Vein endothelial cell (primary cell): ENCODE measurements at places on chromosomes 7 and 10. TPM values are rescaled to one million over a fixed set of nuclear protein-coding genes. Genes with fewer than 3 reads are reported as not detected.

Gene CYP2E1
- total RNA-seq: 0.76 and 1.3 TPM in 2 replicates

Gene FAM25G
- not detected in 2 replicates for total RNA-seq

Gene HOXA1
- 0.96 and 1.6 TPM in 2 replicates for total RNA-seq

Gene PRKG1
- total RNA-seq: 1.2 and 2.0 TPM in 2 replicates

Gene CTTNBP2
- not detected in 2 replicates for total RNA-seq

Gene SPDYE2
- total RNA-seq: not detected in 2 replicates

Gene PLAC9
- total RNA-seq: 2.3 and 2.5 TPM in 2 replicates

Gene PTPRZ1
- not detected in 2 replicates for total RNA-seq

Gene TET1
- 0.96 and 1.3 TPM in 2 replicates for total RNA-seq

Gene C10orf53
- total RNA-seq: not detected in 2 replicates

Gene AKR1B15
- total RNA-seq: not detected in 2 replicates

Gene GTF2IRD1
- total RNA-seq: 9.6 and 12.4 TPM in 2 replicates

Gene LRIT1
- not detected in 2 replicates for total RNA-seq

Gene NRAP
- not detected in 2 replicates for total RNA-seq

Gene SLC13A1
- total RNA-seq: not detected in 2 replicates

Gene LRRN3
- total RNA-seq: under 0.01 TPM in 1 of 2 replicates, not detected in the other

Gene GIMAP1
- total RNA-seq: 13.8 and 14.4 TPM in 2 replicates

Gene SLC26A5
- total RNA-seq: 0.33 and 0.38 TPM in 2 replicates

Gene SCART1
- total RNA-seq: 1.3 and 1.6 TPM in 2 replicates

Gene TNS3
- 16.0 and 19.6 TPM in 2 replicates for total RNA-seq

Gene GSTO2
- total RNA-seq: 0.33 and 0.57 TPM in 2 replicates

Gene URGCP
- 21.9 TPM in 2 replicates for total RNA-seq

Gene NME8
- total RNA-seq: not detected in 2 replicates

Gene SEMA3D
- total RNA-seq: 0.57 and 0.98 TPM in 2 replicates

Gene KLLN
- 0.33 and 0.57 TPM in 2 replicates for total RNA-seq

Gene TMEM140
- 24.9 and 28.7 TPM in 2 replicates for total RNA-seq

Gene CARD11
- total RNA-seq: 3.5 and 20.3 TPM in 2 replicates

Gene TLL2
- 0.10 TPM in 1 of 2 replicates, not detected in the other for total RNA-seq

Gene FGL2
- under 0.01 TPM in 1 of 2 replicates, not detected in the other for total RNA-seq

Gene TFR2
- total RNA-seq: under 0.01 and 0.38 TPM in 2 replicates

Gene CLDN3
- total RNA-seq: 0.98 TPM in 1 of 2 replicates, not detected in the other

Gene UNC5B
- total RNA-seq: 9.8 and 14.0 TPM in 2 replicates

Gene UPK3B
- total RNA-seq: not detected in 2 replicates

Gene TMEM196
- total RNA-seq: not detected in 2 replicates

Gene KIAA1549
- 3.9 and 5.0 TPM in 2 replicates for total RNA-seq

Gene ADAM12
- 0.65 and 1.1 TPM in 2 replicates for total RNA-seq

Gene THNSL1
- total RNA-seq: 2.0 and 2.5 TPM in 2 replicates

Gene GPR85
- 0.98 and 2.8 TPM in 2 replicates for total RNA-seq

Gene TMEM236
- 0.10 and 0.33 TPM in 2 replicates for total RNA-seq

Gene HYAL4
- 0.86 and 0.98 TPM in 2 replicates for total RNA-seq

Gene CD36
- total RNA-seq: 4.9 and 12.4 TPM in 2 replicates

Gene NUTM2E
- 0.38 TPM in 1 of 2 replicates, not detected in the other for total RNA-seq

Gene RTKN2
- 0.33 and 1.1 TPM in 2 replicates for total RNA-seq

Gene STX1A
- total RNA-seq: 14.0 and 17.9 TPM in 2 replicates

Gene MUC3A
- total RNA-seq: under 0.01 TPM in 1 of 2 replicates, not detected in the other

Gene CUBN
- 7.1 and 11.8 TPM in 2 replicates for total RNA-seq

Gene SFMBT2
- 0.98 and 2.9 TPM in 2 replicates for total RNA-seq

Gene EVX1
- not detected in 2 replicates for total RNA-seq

Gene CAMK2B
- 0.57 and 0.65 TPM in 2 replicates for total RNA-seq

Gene OR6V1
- not detected in 2 replicates for total RNA-seq

Gene CRYGN
- total RNA-seq: not detected in 2 replicates

Gene ACTL6B
- total RNA-seq: not detected in 2 replicates

Gene LOXL4
- total RNA-seq: 0.38 and 1.3 TPM in 2 replicates
